ENCODE measurements at places on chromosomes 2 and 18. TPM values are rescaled to one million over a fixed set of nuclear protein-coding genes. Genes with fewer than 3 reads are reported as not detected.

UGT1A9 gene
- polyA plus RNA-seq = not detected

GRCh38 chr2:210046851-210047500 lies 44.5 kb downstream of the RPE start:
- no peak for DNase-seq

DES gene
- not detected for polyA plus RNA-seq

- no peak for DNase-seq
Measured at GRCh38 chr2:85718885-85719492, 24.8 kb downstream of the GNLY start.

- no peak for DNase-seq
Measured at GRCh38 chr2:177235855-177236437, 23.4 kb downstream of the HNRNPA3 start.

DNA sequence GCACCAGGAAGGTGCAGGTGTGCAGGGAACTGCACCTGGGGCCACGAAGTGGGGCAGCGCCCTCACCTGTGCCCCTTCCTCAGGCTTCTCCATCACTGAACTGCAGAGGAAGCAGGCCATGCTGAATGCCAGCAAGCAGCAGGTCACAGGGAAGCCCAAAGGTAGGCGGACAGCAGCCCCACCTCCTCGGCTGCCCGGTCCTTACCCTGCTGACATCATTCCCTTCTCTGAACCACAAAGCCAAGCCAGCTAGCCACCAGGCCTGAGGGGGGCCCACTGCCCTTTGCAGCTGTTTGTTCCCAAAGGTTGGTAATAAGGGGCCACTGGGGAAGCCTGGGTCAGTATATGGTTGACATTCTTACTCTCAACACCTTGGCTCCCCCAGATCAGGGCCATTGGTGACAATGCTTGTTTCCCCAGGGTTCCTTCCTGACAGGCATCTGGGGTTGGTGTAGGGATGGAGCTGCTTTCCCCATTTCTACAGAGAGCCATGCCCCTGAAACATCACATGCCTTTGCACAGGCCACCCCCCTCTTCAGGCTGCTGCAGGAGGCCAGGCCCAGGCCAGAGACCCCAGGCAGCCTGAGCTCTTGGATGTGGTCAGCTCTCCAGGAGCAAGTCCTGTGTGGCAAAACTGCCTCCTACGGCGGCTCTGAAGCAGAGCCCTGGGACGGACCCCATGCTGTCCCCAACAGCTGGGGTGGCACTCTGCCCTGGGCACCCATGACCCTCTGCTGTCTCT lies 47.8 kb downstream of the FAM168B start:
- DNase-seq = no peak

GREB1 gene
- not detected for polyA plus RNA-seq

CHRNG gene
- polyA plus RNA-seq = not detected

- DNase-seq = no peak
Measured at GRCh38 chr2:146228466-146229058, 1616.3 kb upstream of the ACVR2A start.

DNA sequence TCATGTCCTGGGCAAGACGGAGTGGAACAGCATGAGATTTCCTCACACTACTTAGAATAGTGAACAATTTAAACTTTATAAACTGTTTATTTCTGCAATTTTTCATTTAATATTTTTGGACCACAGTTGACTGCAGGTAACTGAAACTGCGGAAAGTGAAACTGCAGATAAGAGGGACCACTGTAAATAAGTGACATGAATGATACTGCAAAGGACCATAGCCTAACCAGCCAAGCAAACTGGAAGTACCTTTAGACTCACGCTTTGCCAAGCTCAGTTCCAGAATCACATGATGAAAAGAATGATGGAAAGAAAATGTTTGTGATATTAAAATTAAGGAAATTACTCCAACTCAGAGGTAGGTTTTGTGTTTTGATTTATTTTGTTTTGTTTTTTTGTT lies 94.6 kb upstream of the ITGA4 start:
- DNase-seq = no peak

- no peak for DNase-seq
Measured at GRCh38 chr2:142605421-142605820, 272.0 kb upstream of the KYNU start.

DNA sequence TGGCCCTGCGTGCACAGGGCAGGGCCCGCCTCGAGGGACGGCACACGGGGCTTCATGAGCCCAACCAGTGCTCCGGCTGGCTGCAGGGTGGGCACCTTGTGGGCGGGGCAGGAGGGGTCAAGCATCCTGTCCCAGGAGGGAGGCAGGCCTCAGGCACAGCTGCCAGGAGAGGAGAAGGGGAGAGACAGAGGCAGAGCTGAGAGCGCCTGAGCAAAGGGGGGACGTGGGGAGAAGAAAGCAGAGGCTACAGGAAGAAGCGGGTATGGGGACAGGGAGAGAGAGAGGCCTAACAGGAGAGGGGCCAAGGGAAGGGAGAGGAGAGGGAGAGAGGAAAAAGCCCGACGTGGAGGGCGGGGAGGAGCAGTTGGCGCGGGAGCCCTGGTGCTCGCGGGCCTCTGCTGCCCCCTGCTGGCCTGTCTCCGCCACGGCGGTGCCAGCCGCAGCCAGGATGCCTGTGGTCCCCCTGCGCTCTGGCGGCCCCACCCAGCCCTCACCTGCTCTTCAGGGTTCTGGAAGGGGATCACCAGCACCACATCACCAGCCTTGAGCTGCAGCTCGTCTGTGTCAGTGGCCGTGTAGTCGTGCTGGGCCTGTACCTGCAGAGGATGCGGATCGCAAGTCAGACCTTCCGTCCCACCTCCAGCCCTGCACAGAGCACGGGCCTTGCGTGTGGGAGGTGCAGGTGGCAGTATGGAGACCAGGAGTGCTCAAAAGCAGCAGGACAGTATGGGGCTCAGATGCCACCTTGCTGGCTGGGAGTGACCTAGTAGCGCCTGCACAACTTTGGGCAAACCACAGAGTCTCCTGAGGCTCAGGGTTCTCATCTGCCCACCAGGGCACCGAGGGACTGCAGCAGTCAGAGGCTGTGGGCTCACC lies 56.8 kb downstream of the BIN1 start:
- DNase-seq = peak; percentile 30

GRCh38 chr2:36801088-36801487 lies 104.6 kb downstream of the VIT start:
- DNase-seq = no peak

KLHL30 gene
- not detected for polyA plus RNA-seq

- no peak for DNase-seq
Measured at GRCh38 chr2:156890529-156891148, 366.9 kb upstream of the GALNT5 start.

GRCh38 chr2:150224321-150224720 lies 263.1 kb downstream of the RND3 start:
- no peak for DNase-seq

- DNase-seq = peak; percentile 14
Measured at GRCh38 chr2:42046819-42047487, 868 bp upstream of the PKDCC start.

GRCh38 chr2:45895241-45895861 lies 243.9 kb downstream of the PRKCE start:
- DNase-seq = no peak

DNA sequence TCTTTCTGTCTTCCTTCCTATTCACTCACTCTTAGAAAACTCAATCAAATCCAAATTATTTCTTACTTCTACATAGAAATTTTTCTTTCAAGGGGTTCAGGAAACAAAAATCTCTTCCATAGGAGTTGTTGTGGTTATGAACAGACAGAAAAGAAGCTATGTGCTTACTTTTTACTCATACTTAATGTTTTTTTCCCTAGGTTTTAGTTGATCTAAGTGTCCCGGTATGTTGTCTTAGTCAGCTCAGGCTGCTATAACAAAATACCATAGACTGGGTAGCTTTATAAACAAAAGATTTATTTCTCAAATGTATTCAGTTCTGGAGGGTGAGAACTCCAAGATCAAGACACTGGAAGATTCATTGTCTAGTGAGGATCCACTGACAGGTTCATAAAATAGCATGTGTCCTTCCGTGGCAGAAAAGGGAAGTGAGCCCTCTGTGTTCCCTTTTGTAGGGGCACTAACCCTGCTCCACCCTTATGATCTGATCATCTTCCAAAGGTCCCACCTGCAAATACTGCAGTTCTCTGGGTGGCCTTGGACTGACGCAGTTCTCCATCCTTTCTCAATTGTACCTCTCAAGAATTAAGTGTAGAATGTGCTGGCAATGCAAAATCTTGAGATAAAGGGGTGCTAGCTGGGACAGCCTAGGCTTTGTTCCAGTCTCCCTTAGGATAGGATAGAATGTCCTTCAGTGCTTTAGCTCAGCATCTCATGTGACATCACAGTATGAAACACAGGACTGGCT lies 14.4 kb upstream of the VRK2 start:
- DNase-seq = peak; percentile 69

DNA sequence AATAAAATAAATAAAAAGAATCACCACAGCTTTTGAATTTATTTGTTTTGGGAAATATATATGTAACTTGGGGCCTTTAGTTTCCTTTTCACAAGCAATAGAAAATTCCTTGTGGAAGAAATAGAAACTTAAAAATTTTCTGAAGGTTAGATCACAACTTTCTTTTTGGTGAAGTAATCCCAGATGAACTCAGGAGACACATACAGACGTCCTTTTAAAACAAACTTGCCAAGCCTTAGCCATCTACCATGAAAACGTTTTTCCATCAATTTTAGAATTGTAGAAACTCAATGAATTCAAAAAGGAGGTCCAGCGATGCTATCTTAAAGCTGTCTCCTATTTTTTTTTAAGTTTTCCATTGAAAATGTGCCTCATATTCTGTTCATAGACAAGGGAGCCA lies 225.6 kb downstream of the ASXL3 start:
- no peak for DNase-seq

GRCh38 chr18:45566025-45566740 lies 49.1 kb upstream of the SLC14A2 start:
- DNase-seq = no peak

DNA sequence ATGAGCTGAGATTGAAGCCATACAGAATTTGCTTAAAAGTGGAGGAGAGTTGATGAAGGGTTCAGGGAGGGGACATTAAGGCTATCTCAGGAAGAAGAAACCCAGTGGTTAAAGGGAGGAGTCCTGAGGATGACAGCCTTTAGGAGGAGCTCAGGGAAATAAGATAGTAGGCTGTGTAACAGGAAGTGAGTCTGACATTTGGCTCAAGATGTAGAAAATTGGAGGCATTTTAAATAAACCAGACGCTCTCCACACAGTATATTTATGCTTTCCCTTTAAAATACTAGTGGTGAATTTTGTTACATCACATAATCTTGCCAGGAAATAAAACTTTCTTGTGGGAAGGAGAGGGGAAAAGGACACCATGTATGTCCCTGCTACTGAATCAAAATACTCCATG lies 11.6 kb downstream of the KCNH7 start:
- no peak for DNase-seq

GRCh38 chr2:46803911-46804670 lies 111.5 kb downstream of the MCFD2 start:
- DNase-seq = no peak

PPP4R3B gene
- polyA plus RNA-seq = 68.3 TPM
